ENCODE measurements at places on chromosomes 12 and 14.

GRCh38 chr14:39266525-39266870 lies 32.8 kb downstream of the MIA2 start:
- peak; percentile 85 for DNase-seq

DNA sequence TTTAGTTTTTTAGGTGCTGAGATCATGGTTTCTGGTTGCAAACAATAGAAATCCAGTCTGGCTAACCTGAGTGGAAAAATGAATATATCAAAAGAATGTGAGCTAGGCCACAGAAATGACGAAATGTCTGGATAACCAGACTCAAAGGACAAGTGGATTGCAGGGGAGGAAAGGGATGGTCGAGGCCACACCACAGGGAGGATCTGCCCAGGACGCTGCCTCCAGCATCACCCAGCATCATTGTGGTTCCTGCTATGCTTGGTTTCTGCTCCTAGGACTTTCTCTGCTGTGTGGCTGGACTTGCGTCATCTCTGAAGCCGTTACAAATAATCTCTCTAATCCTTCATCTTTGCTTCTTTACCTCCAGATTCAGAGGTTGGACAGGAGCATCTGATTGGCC lies 80.4 kb downstream of the TTC8 start:
- no peak for DNase-seq

DNA sequence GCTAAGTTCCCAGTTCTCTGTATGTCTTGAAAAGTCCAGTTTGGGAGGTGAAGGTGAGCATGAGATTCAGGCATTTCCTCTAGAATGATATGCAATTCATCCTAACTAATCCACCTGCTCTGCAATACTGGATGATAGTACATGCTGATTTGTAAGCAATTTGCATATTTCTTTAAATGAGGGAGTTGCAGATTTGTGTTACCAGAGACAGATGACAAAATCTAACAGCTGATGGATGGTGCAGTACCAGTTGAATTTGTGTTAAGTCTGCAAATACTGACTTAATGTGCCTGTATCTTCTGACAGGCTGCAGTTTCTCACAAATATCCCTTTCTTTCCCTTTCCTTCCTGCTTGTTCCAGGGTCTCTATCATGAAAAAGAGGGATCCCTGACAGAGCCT lies 76.4 kb upstream of the MBIP start:
- no peak for DNase-seq

GRCh38 chr12:25859976-25860375 lies 98.5 kb upstream of the RASSF8 start:
- DNase-seq = no peak

DNA sequence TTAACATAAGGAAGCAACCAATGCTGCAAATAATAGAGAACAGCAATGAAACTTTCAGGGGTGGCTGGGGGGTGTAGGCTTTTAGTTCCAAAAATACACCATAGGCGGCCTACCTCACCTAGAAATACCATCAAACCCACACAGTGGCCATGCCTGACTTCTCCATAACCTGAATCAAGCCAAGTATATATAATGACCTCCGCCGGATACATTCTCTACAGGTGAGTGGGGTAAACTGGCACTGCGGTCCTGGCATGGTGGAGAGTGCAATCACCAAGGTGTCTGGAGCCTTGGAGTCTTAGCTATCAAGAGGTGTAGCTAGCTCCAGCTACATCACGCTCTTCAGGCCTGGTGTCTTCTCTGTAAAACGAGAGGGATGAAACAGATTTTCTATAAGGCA lies 1.2 kb downstream of the ZBTB25 start:
- no peak for DNase-seq

GRCh38 chr14:22668417-22668816 lies 24.3 kb upstream of the OR6J1 start:
- DNase-seq = no peak

DNA sequence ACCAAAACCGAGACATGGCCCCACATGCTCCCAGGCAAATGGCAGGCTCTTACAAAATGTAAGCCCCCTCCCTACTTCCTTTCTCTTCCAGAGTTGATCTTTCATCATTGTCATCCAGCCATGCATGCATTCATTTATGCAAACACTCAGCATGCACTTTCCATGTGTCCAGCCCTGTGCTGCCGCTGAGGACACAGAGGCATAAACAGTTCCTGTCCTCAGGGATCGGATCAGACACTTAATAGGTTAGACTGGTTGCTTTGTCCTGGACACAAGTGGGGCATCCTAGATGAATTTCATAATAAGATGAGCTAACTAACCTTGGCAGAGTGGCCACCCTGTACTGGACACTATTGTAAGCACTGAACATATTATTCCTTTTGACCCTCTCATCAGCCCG lies 23.1 kb downstream of the PRIMA1 start:
- DNase-seq = no peak

GRCh38 chr12:102728506-102729242 lies 188.4 kb downstream of the PAH start:
- DNase-seq = no peak

- DNase-seq = no peak
Observed at GRCh38 chr12:89231686-89232085, 120.6 kb downstream of the DUSP6 start.

- DNase-seq = no peak
Observed at GRCh38 chr12:122082621-122083356, 4.2 kb downstream of the MLXIP start.

DNA sequence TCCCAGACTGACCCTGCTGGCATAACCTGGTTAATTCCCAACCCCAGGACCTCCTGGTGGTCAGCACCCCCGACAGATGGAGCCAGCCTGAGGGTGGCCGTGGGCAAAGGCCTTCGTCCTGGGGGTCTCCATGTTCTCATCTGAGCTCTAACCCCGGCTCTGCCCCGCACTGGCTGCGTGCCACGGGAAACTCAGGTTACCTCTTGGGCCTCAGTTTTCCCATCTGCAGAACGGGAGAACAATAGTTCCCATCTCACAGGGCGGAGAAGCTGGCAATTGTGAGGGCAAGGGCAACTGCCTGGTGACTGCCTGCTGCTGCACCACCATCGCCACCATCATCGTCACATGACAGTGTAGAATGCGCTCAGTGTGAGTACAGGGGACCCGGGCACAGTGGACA lies 77.9 kb downstream of the RFLNA start:
- DNase-seq = no peak

DNA sequence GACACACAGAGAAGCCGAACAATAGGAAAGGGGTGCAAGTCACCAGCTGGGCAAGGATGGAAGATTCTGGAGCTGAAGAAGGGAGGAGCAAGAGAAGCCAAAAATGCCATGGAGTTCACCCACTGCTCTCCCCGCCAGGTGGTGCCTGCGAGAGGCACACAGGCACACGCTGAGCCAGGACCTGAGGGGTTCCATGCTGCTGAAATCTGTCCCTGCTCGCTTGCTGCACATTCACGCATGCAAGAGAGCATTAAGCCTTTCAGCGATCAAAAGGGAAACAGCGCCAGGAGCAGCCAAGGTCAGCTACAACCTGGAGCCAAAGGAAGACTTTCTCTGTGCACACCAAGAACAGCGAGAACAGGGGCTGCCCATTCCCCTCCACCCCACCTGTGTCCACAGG lies 104.1 kb downstream of the ANO2 start:
- no peak for DNase-seq

GRCh38 chr14:51865953-51866747 lies 5.7 kb downstream of the GNG2 start:
- no peak for DNase-seq

- no peak for DNase-seq
Observed at GRCh38 chr14:100306998-100307765, 938 bp upstream of the SLC25A29 start.

- no peak for DNase-seq
Observed at GRCh38 chr14:21964180-21964579, 290.6 kb upstream of the OR4E1 start.

DNA sequence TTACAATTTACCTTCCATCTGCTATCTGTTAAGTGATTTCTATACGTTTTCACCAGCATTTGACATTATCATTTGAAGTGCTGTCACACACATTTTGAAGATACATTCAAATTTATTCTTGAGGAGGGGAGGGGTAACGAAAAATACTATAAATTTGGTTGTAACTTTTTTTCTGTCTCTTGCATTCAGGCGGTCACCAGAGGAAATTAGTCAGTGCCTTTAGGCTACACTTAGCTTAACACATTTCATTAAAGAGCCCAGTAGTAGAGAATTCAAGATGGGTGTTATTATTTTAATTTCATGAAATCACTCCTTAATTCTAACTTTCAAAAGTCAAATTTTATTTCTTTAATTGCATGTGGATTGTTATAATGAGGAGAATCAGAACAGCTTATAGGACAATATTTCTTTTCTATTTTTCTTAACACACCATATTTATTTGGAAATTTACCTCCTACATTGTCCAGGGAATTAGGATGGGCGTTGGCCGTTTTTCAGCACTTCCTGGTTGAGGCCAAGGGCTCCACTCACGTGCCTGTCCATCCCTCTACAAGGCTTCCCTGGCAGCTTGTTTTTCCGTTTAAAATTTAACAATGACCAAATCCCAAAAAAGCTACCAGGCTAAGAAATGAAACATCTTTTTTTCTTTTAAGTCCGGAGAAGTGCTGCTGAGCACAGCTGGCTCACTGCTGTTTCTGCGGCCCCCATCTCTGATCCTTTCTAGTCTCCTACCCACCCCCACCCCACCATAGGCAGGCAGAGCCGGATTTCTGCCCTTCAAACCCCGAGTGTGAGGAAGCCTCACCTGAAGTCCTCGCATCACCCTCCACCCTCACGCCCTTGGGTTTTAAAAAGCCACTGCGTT lies 1.1 kb upstream of the FAR2 start:
- DNase-seq = no peak

- DNase-seq = no peak
Observed at GRCh38 chr14:36508418-36509068, 11.5 kb downstream of the NKX2-1 start.

DNA sequence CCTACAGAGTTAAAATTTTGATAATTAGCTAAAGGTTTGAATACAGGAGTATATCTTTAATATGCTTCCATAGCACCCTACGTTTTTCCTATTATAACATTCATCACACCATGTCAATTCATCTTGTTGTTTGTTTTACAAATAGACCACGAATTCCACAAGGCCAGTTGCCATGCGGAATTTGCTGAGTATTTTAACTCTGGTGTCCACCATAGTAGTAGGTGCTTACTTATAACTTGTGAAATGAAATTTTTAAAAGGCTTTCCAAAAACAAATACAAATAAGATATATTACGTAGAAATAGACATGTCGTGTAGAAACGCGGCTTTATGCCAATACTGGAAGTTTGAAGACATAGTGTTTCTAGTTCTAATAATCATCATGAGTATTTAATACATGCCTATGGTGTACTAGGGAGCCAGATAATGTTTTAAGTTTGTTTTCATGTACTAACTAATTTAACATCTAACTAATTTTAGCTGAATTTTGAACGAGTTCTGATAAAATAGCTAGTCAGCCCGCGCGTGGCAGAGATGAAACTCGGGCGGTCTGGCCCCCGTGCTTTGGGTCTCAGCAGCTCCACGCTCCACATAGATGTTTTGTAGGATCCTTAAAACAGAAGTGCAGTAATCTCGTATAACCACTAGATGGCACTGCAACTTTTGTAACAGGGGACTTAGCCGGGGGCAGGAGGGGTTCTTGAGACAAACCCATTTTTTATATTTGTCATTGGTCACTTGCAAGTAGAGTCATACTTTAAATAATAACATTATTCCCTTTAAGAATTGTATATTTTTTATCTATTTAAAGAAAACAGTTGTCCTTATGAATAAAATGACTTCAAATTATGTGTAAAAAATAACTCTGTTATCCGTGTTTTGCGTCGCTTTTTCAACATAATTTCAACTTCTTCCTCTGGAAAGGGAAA lies 10.2 kb downstream of the CD69 start:
- DNase-seq = no peak

DNA sequence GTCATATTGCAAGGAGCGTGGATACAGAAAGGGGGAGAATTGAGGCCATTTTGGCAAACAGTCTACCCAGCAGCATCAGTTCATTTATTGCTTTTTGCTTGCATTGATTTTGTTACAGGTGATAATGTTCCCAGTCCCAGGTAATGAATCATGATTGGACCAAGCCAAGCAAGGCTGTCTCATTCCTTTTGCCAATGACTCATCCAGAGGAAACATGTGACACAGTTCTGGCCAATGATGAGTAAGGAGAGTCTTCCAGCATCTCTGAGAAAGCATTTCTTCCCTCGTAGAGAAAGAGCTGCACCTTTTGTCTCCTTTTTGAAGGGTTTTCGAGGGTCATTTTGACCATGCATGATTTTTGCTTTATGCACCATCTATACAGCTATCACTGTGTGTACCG lies 68.2 kb downstream of the SLC15A4 start:
- no peak for DNase-seq

GRCh38 chr14:39731912-39732311 lies 299.7 kb upstream of the FBXO33 start:
- DNase-seq = no peak

DNA sequence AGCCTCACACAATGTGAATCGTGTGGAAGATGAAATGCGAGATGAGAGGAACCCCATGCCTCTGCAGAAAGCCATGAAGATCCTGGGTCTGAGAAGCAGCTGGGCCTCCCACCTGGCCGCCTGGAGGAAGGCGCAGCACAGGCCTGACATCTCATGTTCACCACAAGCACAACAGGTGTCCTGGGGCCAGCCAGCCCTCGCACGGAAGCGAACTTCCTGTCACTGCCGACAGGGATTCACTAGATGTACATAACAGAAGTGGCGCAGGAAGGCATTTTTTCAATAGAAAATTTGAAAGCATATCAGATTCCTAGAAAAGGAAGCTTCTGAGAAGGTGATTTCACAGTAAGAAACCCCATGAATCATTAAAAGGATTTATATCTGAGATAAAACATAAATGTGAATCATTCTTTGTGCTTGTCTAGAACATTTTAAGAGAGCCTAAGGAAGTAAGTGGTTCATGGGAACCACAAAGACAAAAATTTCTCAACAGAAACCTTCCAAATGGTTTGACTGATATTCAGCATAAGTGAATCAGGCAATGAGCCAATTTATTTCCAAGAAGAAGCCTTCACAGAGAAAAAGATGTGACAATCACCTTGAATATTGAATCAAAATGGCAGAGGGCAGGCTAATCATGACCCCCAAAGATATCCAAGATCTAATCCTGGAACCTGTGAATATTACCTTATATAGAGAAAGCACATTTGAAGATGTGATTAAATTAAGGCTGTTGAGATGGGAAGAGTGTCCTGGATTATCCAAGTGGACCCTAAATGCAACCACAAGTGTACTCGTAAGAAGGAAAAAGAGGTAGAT lies 311.9 kb downstream of the DUSP6 start:
- no peak for DNase-seq

DNA sequence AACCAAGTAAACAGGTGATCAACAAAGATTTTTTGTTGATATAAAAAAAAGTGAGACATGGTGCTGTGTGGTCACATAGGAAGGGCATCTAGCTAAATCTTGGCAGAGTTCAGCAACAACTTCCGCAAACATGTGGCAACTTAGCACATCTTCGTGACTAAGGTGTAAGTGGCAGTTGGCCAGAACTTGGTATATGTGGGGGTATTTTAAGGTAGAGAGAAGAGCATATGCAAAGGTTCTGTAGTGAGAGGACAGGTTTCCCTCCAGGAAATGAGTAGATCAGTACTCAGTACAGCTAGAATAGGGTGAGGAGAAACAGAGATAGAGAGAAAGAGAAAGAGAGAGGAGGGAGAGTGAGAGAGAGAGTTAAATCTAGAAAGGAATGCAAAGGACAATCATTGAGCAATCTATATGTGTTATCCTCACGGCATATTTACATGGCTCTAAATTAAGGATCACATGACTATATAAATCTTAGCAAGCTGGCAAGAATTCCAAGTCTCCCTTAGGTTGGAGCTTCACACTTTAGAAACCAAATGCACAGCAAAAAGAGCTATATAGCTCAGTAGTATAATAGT lies 227.7 kb upstream of the HMGA2 start:
- DNase-seq = peak; percentile 88
